Fibroblast of skin of right biceps (primary cell): ENCODE measurements at places on chromosomes 16 and 17.

DNA sequence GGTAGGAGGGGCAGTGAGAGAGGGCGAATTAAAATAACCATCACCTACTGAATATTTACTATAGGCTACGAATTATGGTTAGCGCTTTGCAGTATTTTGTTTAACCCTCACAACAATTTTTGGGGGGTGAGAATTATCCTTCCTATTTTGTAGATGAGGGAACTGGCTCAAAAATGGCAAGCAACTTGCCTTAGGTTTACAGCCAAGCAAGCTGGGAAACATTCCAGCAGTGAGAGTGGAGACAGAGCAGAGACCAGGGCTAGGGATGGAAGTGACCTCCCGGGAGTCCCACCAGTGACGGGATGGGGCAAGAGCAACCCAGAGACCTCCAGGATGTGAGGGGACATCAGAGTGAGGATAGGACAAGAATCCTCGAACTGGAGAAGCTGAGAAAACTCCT, 352 bp upstream of the VMO1 start:
- DNase-seq = no peak

DNA sequence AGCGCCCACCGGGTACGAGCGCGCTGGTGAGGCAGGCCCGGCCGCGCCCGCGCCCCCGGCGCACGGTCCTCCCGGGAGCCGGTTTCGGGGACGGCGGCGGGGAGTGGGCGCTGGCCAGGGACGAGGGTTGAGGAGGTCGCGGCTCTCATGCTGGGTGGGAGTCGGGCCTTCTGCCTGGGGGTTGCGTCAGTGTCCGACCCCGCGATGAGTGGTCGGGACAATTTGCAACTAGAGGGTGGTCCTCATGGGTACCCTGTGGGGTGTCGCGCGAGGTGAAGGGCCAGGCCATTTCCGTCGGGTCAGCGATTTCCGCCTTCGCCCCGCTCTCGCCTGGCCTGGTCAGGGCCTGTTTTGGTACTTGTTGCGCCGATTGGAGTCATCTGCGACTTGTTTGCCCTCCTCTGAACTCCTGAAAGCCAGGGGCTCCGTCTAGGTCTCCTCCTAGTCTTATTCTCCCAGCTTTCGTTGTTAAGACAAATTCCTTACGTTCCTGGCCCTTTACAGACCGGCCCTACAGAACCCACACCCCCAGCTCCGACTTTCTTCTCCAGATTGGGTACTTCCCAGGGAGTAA, 14.9 kb downstream of the NAA60 start:
- peak; percentile 59 for DNase-seq

DNA sequence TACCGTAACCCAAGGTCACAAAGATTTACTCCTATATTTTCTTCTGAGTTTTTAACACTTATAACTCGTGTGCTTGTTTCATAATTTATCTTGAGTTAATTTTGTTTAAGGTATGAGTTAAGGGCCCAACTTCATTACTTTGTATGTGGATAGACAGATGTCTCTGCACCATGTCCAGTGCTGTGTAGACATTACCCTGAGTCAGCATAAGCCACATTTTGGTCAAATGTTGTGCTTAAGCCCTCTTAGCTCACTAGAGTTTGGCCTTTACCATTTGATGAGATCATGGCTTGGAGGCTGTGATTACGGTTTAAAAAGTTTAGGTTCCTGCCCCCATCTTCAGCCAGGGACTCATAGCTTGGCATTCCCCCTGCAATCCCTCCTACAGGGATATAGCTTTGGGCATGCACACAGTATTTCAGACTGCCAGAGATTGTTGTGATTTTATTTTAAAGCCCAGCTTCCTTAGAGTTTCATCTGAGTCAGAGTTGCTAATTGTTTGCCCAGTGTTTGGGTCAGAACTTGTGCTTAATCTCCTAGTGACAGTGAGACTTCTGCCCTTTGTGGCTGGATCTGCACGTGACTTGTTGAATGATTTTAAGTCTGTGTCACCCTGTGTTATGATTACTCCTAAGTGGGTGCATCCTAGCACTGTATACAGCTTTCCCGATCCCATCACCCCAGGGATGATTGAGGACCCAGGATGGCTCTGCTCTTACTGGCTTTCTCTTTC, 393.1 kb downstream of the CNTNAP4 start:
- DNase-seq = no peak

DNA sequence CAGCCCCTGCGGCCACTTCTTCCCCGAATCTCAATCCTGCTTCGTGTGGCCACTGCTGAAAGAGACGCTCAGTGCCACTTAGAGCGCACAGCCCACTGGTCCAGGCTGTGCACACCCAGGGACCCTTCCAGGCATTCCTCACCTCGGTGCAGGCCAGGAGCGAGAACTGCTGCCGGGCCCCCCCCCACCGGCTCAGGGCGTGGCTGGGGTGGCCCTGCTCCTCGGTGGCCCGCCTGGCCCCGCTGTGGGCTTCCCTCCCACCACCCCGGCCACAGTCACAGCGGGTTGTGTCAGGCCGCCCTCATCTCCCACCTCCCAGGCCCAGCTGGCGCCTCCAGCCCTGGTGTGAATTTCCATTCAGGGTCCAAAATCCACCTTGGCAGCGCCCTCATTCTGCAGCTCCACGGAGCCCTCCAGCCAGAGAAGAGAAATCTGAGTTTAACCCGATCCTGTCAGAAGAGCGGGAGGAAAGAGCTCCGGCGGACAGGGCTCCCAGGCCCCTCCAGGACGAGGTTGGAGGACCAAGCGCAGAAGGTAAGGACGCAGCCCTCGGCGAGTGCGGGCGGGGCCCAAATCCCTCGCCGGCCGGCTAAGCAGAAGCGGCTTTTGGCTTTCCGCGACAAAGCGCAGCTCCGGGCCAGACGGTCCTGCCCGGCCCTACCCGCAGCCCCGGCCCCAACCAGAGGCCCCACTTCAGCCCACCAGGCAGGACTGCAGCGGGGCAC, 12.0 kb downstream of the TBC1D16 start:
- DNase-seq = no peak

- no peak for DNase-seq
Observed at GRCh38 chr17:45813048-45813725, 29.1 kb downstream of the CRHR1 start.

- peak; percentile 17 for DNase-seq
Observed at GRCh38 chr17:62965174-62965685, 805 bp upstream of the TANC2 start.

GRCh38 chr17:50948711-50949110, 82.6 kb upstream of the TOB1 start:
- no peak for DNase-seq

GRCh38 chr17:10772425-10773380, 31.2 kb downstream of the TMEM238L start:
- DNase-seq = no peak

DNA sequence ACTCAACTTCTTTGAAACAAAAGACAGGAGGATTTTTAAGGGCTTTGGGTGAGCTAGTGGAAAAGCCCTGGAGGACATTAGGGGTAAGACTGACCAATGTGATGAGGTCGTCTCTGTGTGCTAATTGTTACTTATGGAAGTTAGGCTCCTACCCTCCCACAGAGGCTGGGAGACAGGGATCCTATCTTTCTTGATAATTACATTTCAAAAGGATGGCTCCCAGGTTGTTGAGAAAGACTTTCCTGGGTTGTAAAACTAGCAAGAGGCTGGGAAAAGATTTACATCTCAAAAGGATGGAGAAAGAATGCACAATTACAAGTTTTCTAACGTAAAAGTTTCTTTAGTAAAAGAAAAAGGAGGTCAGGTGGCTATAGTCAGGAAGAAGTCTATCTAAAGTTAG, 605.8 kb upstream of the GOT2 start:
- no peak for DNase-seq

DNA sequence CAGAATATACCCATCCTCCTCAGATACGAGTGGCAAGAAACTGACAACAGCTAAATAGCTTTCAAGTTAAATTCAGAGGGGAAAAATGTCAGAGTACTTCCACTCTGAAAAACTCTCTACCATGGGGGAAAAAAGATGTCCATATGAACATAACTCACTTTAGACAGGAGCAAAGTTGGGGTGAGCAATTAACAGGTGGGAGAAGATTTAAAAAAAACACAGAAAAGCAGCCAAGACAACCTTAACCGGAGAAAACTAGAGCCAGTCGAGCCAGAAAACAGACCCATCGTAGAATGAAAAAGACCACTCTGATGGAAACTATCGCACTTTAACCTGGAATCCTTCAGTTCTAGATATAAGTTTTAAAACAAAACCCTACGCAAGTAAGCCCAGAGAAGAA, 833 bp downstream of the TERF2 start:
- DNase-seq = no peak

DNA sequence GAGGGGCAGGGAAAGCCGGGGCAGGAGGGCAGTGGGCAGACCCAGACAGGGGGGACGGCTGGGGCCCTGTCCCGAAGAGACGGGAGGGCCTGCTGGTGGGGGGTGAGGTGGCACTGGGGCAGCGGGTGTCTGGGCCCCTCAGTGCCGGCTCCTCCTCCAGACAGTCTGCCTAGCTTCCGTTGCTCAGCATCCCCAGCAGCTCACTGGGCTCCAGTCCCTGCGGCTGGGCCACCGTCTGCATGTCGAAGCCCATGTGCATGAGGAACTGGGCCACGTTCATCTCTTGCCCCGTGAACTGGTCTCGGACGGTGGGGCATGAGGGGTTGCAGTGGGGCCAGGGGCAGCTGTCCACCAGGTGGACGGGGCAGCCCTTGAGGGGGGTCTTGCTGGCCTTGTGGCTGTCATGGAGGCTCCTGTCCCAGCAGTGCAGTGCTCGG, 5.8 kb upstream of the MYADML2 start:
- no peak for DNase-seq

- peak; percentile 64 for DNase-seq
Observed at GRCh38 chr17:78242024-78242742, 10.8 kb downstream of the TMEM235 start.

DNA sequence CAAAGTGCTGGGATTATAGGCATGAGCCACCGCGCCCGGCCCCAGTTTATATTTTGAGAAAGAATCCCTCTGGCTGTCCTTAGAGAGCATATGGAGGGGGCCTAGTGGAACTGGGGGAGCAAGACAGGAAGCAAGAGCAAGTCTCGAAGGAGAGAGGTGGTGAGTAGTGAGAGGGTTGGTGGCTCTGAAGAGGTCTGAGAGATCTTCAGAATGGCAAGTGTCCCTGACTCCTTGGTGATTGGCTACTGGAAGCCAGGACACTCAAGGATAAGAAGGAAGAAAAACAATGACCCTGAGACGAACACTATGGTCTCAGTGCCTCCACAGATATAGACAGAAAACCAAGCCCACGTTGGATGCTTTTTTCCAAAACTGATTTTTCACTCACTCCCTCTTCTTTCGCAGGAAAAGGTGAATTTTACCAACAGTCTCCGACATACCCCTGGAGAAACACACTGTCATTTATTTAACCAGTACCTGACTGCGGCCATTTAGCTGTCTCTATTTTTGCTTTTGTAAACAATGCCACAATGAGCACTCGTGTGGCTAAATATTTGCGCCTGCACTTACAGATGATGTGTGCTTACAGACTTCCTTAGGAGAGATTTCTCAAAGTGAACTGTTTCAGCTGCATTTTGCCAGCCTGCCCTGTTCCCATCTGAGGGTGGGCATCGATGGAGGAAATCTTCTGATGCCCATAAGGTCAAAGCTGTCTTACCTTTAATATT, 15.9 kb upstream of the DOK4 start:
- DNase-seq = no peak

DNA sequence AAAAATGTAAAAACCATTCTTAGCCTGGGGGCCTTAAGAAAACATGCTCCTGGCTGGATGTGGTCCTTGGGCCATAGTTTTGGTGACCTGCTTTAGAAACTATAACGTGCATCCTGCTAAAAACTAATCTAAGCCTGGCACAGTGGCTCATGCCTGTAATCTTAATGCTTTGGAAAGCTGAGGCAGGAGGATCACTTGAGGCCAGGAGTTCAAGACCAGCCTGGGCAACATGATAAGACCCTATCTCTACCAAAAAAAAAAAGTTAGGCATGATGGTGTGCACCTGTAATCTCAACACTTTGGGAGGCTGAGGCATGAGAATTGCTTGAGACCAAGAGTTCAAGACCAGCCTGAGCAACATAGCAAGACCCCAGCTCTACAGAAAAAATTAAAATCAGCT, 183.8 kb upstream of the CHMP6 start:
- no peak for DNase-seq

- DNase-seq = no peak
Observed at GRCh38 chr17:58217766-58218165, 1.3 kb downstream of the MKS1 start.

DNA sequence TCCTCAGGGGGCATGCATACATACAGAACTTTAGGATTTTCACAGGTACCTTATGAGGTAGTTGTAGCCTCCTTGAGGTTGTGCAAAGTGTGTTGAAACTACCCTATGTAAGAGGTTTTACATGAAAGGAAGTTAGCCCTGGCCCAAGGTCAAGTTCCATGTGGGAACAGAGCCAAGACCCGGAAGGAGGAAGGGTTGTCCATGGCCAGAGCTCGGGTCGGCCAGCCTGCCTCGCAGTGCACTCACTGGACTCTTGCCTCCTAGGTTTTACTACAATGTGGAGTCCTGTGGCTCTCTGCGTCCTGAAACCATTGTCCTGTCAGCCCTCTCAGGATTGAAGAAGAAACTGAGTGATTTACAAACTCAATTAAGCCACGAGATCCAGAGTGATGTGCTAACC, 8.2 kb downstream of the POLR2C start:
- no peak for DNase-seq

- DNase-seq = no peak
Observed at GRCh38 chr17:80006339-80006720, 29.3 kb downstream of the TBC1D16 start.

DNA sequence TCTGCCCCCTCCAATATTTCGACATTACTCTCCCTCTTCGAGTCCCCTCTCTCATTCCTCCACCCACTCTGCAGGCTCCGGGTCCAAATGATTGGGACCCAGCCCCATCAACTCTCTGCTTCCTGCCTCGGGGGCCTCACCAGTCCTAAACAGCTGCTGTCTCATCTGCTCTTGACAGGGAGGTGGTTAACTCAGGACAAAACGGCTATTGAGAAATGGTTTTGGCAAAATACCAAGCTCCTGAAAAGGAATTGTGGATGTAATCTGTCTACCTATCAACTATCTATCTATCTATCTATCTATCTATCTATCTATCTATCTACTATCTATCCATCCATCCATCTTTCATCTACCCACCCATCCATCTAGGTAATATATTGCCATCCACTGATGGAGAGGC, 2.2 kb downstream of the CD300H start:
- DNase-seq = no peak

GRCh38 chr17:64232466-64233262, 30.4 kb downstream of the TEX2 start:
- no peak for DNase-seq

DNA sequence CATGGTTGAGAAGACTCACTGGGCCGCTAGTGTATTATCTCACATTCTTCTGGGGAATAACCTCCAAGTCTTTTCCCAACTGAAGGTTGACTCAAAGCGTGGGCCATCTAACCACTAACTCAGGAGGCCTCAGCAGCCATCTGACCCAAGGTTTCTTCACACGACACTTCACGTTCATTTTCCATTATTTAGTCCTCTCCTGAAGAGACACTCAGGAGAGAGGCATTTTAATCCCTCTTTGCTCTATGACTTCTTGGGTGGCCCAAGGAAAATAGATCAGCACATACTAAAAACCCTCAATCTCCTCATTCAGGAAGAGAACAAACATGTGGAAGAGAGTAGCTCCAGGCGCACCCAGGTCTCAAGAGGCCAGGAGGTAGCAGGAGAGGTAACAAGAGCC, 252.8 kb upstream of the FOXF1 start:
- no peak for DNase-seq
